ENCODE measurements at places on chromosomes 2 and 18. TPM values are rescaled to one million over a fixed set of nuclear protein-coding genes. Genes with fewer than 3 reads are reported as not detected.
A peak's percentile ranks its signal among the peaks of the same experiment; 100 is the strongest.

- no peak for DNase-seq
Observed at GRCh38 chr2:197596766-197597165, 78.6 kb downstream of the RFTN2 start.

RGPD4 gene
- total RNA-seq: not detected

DNA sequence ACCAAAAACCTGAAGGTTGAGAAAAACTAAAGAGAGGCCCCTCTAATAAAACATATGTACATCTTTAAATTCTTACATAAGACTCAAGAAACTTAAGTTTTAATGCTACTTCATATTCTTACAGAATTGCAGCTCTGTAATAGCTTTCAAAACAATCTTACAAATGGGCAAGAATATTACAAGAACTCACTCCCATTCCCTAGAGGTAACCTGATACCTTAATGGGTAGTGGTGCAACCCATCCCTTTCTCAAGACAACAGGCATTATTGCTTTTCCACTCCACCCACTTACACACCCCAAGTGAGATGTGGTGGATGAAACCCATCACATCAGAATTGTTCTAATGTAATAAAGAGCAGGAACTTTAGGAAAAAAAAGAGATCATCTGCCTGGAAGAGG lies 103.7 kb downstream of the RBMS1 start:
- no peak for DNase-seq

- no peak for DNase-seq
Observed at GRCh38 chr2:3238951-3239841, 138.4 kb downstream of the EIPR1 start.

GRCh38 chr2:133908171-133908570 lies 339.9 kb upstream of the NCKAP5 start:
- peak; percentile 10 for DNase-seq

KIF5C gene
- 0.58 TPM for total RNA-seq

DNA sequence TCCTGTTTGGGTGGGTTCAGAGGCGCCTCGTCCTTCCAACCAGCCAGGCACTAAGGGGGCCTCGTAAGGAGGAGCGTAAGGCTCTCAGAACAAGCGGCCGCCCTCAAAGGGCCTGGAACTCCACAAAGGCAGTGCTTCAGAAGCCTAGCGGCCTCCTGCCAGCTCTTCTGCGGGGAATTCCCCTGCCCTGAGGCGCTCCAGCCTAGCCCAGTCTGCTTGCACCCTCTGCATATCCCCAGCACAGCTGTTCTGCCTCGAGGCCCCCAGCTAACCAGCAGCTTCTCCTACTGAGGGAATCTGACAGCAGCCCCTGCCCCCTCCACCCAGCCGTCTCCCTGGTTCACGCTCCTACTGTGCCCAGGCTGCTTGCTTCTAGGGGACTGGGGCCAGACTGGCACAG lies 265.9 kb downstream of the TFCP2L1 start:
- DNase-seq: no peak

GRCh38 chr2:189527041-189527750 lies 53.4 kb downstream of the SLC40A1 start:
- no peak for DNase-seq

GRCh38 chr2:120489023-120489422 lies 143.1 kb downstream of the INHBB start:
- DNase-seq: no peak

ANKRD36 gene
- 21.2 TPM for total RNA-seq

SPAG16 gene
- total RNA-seq: 13.8 TPM

GPR75 gene
- 2.9 TPM for total RNA-seq

GCG gene
- not detected for total RNA-seq

GRCh38 chr2:41998186-41999127 lies 49.4 kb upstream of the PKDCC start:
- no peak for DNase-seq

DNA sequence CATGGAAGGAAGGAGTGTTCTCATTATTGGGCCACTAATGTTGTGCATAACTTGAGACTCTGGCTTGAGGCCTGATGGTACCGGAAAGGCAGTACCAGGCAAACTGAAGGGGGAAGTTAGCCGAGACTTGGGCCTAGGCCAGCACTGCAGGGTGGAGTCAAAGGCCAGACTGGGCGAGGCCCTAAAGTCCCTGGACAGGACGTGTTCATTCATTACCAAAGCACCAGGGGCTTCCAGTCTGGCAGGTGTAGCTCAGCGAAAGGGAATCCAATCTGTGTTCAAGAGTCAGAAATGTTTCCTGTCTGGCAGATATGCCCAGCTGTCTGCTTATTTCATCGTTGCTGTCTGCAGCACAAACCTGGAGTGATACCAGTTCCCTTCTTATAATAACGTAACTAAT lies 4.7 kb upstream of the ITSN2 start:
- peak; percentile 47 for DNase-seq

DNA sequence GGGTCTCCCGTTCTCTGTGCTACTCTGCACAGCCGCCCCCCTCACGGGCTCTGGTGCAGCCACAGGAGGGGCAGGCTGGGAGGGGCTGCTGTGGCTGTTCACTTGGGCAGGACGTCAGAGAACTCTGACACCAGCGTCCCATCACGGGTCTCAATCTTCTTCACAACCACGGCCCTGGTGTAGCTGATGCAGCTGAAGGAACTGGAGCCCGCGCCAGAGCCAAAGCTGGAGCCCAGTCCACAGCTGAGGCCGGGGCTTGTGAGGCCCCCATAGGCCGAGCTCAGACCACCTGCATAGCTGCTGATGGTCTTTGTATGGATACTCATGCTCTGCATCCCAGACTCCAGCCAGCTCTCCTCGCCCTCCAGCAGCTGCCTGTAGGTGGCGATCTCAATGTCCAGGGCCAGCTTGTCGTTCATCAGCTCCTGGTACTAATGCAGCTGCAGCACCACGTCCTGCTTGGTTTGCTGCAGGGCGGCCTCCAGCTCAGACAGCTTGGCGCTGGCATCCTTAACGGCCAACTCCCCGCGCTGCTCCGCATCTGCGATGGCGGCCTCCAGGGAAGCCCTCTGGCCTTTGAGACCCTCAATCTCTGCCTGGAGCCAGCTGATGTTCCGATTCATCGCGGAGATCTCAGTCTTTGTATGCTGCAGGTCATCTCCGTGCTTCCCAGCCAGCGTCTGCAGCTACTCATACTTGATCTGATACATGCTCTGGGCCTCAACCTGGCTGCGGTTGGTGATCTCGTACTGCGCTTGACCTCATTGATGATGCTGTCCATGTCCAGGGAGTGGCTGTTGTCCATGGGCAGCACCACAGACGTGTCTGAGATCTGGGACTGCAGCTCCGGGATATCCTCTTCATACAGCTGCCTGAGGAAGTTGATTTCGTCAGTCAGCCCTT lies 7.4 kb upstream of the DUSP19 start:
- DNase-seq: no peak

GRCh38 chr2:85926931-85927661 lies 38.3 kb upstream of the ST3GAL5 start:
- DNase-seq: no peak

DNA sequence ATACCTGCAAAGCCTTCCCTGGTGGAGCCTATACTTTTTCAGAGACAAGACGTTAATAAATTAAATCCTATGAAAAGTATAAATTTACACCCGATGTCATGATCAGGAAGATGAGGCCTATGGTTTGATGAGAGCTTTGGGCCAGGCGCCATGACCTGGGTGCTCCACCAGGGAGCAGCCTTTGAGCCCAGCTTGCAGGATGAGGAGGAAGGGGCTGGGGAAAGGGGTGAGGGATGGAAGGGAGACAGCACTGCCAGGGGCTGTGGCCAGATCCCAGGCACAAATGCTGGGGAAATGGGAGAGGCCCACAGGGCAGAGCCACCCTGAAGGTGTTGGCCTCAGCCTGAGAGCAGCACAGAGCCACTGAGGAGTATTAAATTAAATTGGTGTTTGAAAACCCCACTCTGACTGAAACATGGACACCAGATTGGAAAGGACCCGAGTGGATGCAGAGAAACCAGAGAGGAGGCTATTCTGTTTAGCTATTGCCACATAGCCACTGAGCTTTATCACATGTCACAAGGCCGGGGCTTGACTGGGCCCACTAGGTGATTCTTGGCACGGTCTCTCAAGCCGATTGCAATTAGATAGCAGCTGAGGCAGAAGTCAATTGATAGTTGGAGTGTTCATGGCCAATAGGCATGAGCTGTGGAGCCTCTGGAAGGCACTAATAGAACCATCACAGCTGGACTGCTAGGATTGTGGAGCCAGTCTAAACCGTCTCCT lies 9.6 kb upstream of the FAHD2A start:
- no peak for DNase-seq

ANKRD30BL gene
- not detected for total RNA-seq

TCF4 gene
- 344 TPM for total RNA-seq

DNA sequence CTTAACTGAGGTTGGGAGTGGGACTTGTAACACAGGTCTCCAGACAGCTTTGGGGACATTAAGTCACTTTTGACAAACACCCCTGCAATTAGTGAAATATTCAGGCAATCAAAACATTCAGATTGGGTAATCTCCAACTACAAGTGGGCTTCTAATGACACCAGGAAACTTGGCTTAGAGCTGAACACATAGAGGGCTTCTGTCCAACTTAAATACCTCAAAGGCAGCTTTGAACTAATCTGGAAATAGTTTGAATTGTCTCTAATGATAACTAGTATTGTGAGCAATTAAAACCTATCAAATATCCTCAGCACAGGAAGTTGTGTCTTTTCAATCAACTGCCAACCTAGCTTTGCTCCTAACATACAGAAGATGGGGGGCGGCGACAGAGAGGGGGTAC lies 5.1 kb upstream of the ASPRV1 start:
- DNase-seq: no peak

DNA sequence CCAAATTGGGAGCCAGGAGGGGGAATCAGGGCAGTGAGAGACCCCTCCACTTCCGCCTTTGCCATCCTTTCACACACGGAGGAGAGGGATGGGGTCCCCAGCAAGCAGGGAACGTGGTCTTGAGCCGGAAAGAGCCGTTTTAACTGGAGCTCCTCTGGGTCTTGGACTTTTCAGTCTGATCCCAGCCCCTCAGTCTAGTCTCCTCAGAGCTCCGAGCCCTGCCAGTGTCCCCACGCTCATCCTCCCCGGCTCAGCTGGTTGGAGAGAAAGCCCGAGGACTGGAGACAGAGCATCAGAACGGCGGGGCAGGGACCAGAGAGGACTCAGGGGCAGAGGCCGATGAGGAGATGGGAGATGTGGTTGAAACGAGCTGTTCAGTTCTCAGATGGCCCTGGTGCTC lies 26.1 kb upstream of the OTOF start:
- no peak for DNase-seq

DNA sequence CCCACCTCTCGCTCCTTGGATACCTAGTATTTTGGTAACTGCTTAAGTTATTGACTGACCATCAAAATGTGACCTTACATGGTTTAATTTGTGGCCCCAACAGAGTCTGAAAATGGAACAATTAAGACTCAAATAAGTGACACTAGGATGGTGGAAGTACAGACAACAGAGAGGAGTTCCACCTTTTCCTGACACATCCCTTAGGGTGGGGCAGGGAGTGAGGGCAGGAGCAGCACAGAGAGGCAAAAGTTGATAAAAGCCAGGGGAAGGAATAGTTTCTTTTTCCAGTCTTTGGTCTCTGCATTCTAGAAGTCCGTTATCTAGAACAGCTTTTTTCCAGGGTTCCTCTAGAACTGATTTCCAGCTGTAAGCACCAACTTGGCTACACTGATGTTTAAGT lies 32.2 kb downstream of the FTCDNL1 start:
- DNase-seq: no peak

GRCh38 chr2:112056626-112056987 lies 1.5 kb downstream of the TMEM87B start:
- DNase-seq: no peak

DNA sequence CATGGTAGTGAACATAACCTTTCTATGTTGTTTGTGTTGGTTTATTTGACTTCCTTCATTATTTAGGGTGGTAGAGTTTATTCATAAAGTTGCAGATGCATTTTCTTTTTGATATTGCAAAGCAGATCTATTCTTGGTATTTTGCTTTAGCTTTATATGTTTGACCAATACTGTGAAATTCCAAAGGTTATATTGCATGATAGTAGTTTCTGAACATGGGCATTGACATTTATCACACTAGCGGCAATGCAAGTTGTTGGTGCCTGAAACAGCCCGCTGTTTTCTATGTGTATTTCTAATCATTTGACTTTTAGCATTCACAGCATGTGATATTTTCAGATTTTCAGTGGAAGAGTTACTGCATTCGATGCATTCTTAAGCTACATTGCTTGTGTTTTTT lies 87.2 kb downstream of the ASXL3 start:
- no peak for DNase-seq

DNA sequence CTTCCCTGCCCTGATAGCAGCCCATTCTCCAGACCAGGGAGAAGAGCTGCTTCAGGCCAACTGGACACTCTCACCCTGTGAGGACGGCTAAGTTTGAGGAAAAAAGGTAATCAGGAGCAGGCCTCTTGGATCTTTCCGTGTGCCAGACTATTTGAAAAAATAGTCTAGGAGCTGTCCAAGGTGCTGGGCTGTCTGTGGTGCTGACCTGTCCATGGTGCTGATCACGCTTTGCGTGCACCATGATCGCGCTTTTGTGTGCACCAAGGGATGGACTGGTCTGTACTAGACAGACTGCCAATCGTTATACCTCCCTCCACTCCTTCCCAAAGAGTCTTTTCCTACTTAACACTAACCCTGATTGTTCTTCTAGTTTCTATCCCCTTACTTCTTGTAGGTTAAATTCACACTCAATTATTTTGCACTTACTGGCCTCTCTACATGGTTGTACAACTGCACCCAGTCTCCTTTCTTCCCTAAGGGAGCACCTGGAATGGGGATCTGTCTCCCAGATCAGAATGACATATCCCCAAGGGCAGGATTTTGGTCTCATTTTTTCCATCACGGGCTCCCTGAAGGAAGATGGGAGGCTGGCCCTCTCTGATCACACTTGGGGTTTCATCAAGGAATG lies 295.4 kb downstream of the CELF4 start:
- no peak for DNase-seq

GRCh38 chr18:57497372-57498294 lies 62.5 kb downstream of the ONECUT2 start:
- no peak for DNase-seq

- no peak for DNase-seq
Observed at GRCh38 chr2:156199588-156199987, 132.9 kb downstream of the NR4A2 start.

DNA sequence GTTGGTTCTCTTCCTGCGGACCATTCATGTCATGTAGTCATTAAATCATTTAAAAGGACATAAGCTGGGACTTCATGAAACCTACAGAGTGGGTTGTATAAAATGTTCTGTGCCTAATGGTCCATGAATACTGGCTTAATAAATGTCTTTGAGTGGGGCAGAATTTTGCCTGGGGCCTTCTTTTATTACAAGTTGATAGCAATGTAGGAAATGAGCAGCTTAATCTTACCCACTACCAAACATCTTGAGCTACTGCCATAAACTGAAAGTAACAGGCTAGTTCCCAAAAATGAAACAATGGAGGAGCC lies 130.9 kb downstream of the TMEM17 start:
- DNase-seq: no peak

DOCK10 gene
- 15.1 TPM for total RNA-seq

RAD51AP2 gene
- total RNA-seq: not detected

GRCh38 chr2:96773922-96774321 lies 13.2 kb downstream of the CNNM4 start:
- DNase-seq: no peak
